ENCODE measurements at places on chromosomes 5 and 9.

DNA sequence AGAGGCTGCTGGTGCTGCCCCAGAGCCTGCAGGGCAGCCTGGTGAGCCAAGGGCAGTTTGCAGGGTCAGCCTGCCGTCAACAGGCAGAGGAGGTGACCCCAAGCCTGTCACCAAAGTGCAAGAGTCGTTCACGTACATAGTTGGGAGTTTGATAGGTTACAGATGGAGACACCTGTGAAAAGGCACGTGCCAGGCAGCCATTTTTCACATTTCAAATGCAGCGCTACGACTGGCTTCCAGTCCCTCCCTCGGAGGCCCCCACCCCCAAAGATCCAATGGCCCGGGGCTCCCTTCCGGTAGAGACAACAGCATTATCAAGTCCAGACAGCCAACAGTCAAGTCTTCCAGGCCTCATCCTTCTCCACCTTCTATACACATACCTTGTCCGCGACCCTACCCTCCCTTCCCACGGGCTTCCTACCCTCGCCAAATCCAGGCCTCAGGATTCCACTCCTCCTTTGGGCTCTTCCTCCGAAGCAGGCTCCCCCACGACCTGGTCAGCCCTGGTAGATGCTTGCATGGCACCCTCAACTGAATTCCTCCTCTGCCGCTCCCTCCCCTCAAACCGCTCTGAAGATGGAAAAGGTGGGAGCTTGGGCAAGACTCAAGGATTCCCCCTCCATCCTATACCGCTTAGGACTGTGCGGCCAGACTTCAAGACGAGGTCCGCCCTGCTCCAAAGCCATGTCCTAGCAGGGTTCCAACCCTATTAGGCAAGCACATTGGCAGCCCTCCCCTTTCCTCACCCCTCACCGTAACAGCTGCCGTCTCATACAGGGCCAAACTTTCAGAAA lies 13.2 kb downstream of the HNRNPH1 start:
- DNase-seq = no peak

DNA sequence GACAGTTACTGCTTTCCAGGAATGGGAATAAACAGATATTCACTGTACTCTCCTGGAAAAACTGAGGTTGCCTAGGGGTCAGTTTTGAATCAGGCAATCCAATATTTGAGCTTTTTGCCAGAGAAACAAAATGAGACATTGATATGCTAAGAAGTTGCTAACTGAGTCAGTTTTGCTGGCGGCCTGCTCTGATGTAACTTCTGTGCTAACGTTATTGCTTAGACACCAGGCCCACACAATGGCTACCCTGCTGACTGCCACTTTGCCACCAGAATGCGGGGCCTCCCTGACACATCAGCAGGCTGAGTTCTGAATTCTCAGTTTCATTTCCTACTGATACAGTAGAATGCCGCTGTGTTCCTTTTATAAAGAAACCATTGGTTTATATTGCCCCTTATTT lies 18.2 kb upstream of the ZNF618 start:
- DNase-seq = no peak

DNA sequence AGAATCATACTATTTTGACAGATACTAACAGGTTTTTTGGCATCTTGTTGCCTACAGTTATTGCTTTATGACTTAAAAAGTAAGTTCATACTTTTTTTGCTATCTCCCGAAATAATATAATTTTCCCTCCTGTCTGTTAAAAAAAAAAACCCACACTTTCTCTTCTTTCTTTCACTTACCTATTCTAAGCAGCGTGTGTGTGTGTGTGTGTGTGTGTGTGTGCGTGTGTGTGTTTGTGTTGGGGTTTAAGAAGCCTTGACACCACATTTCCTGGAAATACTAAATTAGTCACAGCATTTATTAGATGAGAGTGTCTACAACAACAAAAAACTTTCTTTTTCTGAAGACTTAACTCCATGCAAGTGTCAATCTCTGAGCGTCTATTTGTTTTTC lies 12.4 kb downstream of the TNFAIP8 start:
- DNase-seq = no peak

- DNase-seq = no peak
These were observed 8.9 kb downstream of the PLPPR1 start for GRCh38 chr9:101037430-101037829.

GRCh38 chr9:119432428-119432827 lies 63.2 kb upstream of the BRINP1 start:
- DNase-seq = no peak

GRCh38 chr9:69877852-69878514 lies 57.4 kb downstream of the CFAP95 start:
- DNase-seq = no peak

GRCh38 chr5:17429353-17429752 lies 68.7 kb upstream of the TAF11L2 start:
- no peak for DNase-seq

DNA sequence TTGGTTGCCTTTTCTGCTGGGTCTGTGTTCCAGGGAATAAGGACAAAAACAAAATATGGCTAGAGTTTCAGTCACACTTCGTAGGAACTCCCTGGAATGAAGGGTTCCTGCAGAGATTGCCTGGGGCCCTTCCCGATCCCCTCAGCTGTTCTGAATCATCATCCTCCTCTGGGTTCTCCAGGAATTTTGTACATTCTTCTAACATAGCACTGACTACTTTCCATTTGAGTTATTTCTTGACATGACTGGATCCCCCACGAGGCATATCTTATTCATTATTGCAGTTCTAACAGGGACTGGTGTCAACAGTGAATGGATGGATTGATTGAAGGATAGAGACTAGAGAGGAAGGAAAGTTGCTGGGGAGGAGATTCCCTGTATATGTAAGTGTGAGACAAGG lies 49.2 kb upstream of the TNC start:
- DNase-seq = no peak

GRCh38 chr5:76470976-76471375 lies 67.9 kb downstream of the IQGAP2 start:
- no peak for DNase-seq

- no peak for DNase-seq
These were observed 257.4 kb downstream of the ENC1 start for GRCh38 chr5:74382987-74383593.

GRCh38 chr9:97766092-97766491 lies 69.0 kb upstream of the XPA start:
- DNase-seq = no peak

GRCh38 chr9:133347515-133347984 lies 381 bp downstream of the MED22 start:
- DNase-seq = no peak

- DNase-seq = no peak
These were observed 139.7 kb downstream of the OR2K2 start for GRCh38 chr9:111190347-111190746.

GRCh38 chr9:94928691-94929368 lies 202.3 kb downstream of the AOPEP start:
- no peak for DNase-seq

- no peak for DNase-seq
These were observed 192.2 kb downstream of the C9orf152 start for GRCh38 chr9:110015759-110016158.

DNA sequence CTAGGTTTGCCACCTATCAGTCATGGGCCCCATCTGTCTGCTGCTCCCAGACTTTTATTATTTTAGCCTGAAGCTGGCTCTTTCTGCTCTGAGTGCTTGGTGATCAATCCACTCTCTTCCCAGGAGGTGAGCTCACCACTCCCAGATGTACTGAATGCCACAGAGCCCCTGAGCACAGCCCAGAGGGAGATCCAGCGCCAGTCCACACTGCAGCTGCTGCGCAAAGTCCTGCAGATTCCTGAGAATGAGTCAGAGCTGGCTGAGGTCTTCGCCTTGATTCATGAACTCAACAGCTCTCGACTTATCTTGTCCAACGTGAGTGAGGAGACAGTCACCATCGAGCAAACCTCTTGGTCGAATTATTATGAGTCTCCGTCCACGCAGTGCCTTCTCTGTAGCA lies 36.0 kb downstream of the HMGXB3 start:
- no peak for DNase-seq

GRCh38 chr9:124849801-124850200 lies 3.5 kb upstream of the WDR38 start:
- DNase-seq = no peak

DNA sequence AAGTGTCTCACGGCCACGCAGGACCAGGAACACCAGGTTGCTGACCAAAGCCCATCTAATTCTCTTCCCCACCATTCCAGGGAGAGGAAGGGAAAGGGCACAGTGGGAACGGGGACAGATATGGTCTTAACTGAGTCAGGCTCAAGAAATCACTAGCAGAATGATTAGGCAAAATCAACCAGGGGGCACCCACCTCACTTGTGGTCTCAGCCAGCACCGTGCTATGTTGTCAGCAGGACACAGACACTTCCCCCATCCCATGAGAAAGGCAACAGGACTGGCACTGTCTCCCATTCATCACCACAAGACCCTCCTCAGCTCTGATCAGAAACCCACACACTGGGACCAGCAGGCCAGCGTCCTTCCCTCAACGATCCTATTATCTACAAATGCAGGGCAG lies 2.9 kb downstream of the BICD2 start:
- DNase-seq = no peak

DNA sequence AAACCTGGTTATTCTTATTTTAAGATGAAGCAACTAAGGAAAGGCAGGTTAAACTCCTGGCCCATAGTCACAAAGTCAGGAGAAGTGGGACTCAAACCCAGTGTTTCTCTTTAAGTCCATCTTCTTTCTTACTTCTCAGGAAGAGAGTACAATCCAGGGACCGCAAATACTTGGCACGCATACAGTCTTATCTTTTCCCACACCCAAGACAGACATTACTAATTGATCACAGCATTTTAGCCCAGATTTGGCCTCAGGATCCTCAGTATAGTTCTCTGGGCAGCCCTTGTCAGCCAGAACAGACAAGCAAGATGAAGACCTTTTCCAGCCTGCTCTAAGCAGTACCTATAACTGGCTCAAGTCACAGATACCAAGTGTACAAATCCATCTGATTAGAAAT lies 125.5 kb upstream of the RAI14 start:
- DNase-seq = no peak

- no peak for DNase-seq
These were observed 108.4 kb downstream of the GHR start for GRCh38 chr5:42531611-42532010.

GRCh38 chr9:129139993-129140396 lies 28.8 kb downstream of the PTPA start:
- DNase-seq = peak; percentile 59

DNA sequence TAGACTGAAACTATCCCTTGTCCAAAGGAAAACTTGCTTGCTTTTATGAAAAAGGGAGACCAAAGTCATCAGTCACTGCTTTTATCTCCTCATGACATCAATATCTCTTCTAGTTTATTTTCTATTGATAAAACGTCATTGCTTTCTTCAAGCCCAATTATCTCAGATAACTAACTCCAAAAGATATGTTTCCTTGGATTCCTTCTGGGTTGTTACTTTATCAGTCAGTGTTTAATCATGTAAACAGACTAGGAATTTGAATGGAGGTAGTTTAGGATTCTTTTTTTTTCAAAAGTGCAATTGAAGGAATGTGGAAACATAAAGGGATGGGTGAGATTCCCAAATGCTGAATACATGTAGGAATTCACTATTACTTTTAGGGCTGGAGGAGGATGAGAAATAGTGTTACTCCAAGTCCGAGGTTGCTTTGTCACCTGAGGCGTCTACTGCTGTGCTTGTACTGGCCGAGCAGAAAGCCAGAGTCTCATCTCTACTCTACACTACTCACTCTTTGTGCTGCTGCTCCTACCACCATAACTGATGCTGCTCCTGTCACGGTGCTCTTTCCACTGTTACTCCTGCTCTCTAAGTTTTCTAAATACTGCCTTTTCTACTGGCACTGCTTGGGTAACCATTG lies 1697.1 kb upstream of the NUDT12 start:
- DNase-seq = no peak

DNA sequence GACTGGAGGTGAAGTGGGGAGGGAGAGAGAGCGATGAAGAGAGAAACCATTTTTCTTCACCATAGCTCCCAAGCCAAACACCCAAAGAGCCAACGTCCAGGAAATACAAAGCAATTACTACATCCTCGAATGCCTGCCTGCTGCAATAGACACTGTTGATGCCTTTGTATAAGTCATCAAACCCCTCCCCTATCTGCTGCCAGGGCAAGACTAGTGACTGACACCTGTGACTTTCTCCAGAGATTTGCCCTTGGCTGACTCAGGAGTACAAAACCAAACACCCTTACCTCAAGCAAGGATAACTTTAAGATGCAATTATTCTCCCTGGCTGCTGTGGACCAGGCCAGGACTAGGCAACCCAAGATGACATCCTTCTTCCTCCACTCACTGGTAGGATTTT lies 81.8 kb upstream of the RASA1 start:
- no peak for DNase-seq

DNA sequence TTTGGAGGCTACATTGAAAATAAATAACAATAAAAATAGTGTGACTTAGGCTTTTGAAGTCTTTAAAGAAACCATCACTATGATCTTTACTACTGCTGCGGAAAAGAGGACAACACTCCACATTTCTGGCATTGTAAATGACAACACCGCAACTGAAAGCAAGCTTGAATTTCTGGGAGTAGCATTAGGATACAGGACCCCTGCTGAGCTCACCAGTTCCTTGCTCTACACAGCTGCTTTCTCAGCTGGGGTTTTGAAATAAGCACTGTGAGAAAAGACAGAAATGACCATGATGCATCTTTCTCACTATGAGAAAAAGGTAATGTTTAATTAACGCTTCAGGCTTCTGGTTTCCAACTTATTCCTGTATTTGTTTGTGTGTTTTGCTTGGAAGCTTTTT lies 168.0 kb downstream of the TAF11L14 start:
- no peak for DNase-seq

- no peak for DNase-seq
These were observed 156.0 kb upstream of the CDKN2B start for GRCh38 chr9:22165144-22165543.

DNA sequence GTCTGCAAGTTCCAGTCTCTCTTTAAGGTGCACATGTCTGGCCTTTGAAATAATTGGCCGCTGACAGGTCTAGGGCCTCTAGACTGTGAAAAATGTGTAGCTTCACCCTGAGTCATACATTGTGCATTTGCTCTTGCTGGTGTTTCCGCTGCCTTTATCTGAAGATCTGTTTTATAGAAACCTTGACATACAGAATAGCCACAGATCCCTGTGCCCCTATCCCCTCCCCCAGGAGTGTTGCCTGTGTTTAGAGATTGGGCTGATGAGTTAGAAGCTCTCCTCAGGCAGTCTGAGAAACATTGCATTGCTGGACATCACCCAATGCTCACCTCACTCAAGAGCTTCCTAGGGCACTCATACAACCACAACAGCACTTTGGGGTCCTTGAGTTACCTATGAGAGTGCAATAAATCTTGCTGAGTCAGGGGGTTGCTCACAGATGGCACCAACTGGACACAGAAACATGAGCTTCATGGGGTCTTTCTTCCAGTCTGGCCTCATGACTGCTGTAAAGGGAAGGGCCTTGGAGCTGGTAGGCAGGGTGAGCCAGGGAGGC lies 3.8 kb upstream of the ZNF782 start:
- no peak for DNase-seq

DNA sequence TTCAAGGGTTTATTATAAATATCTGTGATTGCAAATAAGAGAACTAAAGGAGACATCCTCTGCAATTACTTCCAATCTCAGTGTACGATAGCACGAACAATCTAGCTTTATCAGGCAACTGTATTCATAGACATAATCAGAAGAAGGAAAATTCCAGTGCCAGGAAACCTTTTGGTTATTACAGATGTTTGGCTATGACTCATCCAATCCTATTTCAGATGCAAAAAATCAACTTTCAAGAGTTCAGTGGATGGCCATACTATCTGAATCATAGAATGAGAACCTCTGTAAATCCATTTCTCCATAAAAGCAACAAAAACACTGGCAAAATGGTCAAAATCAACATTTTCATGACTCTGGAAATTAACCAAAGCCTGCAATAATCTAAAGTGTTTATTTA lies 37.9 kb downstream of the GAS1 start:
- no peak for DNase-seq

GRCh38 chr9:82208741-82209450 lies 220.3 kb downstream of the SPATA31D1 start:
- DNase-seq = no peak
